ENCODE measurements at places on chromosomes 1 and 21. TPM values are rescaled to one million over a fixed set of nuclear protein-coding genes. Genes with fewer than 3 reads are reported as not detected.

The DISC1 gene
- total RNA-seq: 9.1 TPM

DNA sequence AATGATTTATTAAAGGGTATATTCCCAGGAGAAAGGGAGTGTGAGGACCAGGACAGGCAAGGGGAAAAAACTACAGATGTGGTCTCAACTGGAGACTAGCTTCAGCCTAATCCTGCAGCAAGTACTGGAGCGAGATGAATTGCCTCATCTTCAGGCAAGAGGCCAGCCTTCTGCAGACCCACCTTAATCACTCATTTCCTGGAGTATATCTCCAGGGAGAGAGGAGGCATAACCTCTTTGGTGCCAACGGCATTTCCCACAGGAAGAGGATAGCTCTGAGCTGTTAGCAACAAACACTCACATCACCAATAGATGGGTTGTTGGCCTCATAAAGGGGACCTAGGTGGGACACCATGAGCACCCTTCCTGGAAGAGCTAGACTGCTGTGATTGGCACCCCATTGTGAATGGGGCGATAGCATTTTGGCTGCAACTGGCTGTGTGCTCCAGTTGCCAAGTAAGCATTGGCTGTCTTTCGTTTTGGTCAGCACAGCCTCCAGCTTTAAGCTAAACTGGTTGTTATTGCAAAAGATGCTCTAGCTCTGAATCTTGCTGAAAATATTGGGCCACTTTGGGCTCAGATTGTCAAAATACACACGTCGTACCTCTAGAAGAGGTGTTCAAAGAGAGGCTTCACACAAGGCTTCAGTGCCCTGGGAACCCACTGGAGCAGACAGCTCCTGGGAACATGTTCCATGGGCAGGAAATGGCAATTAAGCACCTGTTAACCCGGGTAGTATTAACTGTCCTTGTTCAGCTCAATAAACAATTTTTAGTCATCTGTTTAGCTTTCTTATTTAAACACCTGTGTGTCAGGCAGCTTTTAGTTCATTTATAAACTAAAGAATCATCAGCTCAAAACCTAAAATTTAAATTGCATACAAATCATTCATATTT, 314.8 kb upstream of the C1orf87 start:
- no peak for DNase-seq

The MFAP2 gene
- total RNA-seq: 459 TPM

DNA sequence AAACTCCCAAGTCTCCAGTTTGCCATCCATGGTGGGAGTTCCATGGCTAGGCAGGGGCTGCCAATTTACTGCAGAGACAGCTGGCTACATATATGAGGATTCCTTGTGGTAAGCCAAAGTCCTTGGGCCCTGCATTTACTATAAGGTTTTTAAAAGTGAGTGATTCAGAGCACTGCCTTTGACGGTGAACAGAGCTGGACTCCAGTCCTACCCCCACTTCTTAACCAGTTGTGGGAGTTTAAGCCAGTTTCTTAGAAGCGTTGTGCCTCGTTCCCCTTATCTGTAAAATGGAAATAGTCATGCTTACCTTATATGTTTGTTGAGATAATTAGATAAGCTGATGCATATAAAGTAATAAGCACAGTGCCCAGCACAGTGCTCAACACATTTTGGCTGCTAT, 64.6 kb downstream of the LRIG2 start:
- DNase-seq: no peak

- no peak for DNase-seq
These were observed 240.9 kb upstream of the ADGRL2 start for GRCh38 chr1:81559662-81560350.

- DNase-seq: no peak
These were observed 171.7 kb downstream of the CRB1 start for GRCh38 chr1:197439708-197440280.

DNA sequence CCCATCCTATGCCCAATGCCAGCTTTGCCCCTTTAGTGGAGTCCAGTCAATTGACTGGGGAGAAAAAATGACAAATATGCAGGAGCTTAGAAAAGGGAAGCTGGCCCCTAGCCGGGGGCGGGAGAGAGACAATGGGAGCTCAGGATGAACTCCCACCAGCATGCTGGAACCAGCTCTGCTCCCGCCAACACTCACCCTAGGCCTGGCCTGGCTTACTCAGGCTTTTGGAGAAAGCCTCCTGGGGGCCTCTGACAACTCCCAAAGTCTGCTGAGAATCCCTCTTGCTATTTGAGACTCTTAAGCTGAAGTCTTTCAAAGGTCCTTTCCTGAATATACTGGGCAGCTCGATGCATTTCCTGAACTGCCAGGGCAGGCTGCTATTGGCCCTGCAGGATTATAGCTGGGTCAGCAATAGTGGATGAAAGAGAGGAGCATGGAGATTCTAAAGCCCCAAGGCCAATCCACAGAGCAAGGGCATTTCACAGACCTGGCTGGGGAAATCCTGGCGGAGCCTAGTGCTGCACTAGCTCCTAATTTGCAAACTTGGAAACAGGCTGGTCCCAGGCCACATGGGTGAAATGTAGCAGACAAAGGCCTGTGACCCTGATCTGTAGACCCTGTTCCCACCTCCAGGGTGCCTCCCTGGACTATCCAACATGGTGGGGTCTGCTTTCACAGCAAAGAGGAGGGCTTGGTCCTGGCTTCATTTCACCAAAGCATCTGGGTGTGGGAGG, 35.7 kb upstream of the CLSTN1 start:
- DNase-seq: no peak

- no peak for DNase-seq
These were observed 33.3 kb downstream of the COQ8A start for GRCh38 chr1:226973371-226973897.

GRCh38 chr1:167715157-167715999, 6.4 kb upstream of the MPZL1 start:
- peak; percentile 61 for DNase-seq

Measured in mesothelial cell of epicardium (in vitro differentiated cells).